ENCODE measurements at places on chromosomes 3 and 15.

DNA sequence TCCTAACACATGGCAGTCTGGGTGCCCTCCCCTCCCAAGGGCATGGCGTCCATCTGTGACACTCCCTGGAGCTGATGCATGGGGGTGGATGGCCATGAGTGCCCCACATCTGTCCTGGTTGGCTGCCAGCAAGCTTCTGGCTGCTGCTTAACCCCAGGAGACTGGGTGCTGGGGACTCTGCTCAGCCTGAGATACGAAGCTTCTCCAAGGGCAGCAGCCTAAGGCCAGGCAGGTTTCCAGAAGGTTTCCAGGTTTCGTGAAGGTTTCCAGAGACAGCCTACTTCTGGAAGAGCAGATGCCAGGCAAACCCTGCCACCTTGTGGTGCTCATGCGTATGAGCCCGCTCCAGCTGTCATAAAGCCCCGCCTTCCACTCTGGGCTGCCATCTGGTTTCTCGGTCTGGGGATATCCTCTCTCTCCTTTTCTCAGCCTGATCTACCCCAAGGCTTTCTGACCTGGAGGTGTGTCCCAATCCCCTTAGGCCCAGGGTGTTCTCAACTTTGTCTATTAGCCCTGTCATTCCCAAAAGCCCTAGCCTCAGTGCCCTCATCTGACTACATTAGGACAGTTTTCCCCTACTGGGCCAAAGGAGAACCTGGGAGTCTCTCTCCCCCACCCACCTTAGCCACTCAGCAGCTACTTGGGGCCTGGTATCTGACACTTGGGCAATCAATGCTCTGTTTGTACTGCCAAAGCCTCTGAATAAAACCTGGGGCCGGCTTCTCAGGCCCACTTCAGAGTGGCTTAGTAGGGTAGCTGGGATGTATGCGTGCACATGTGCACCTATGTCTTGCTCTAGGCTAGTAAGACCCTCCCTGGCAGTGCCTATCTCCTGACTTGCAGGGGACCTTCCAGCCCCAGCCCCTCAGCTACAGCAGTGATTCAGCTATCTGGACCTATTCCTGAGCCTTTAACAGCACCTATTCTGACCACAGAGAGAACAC lies 12.0 kb downstream of the MRPL46 start:
- peak; percentile 17 for DNase-seq

- DNase-seq = no peak
Measured at GRCh38 chr3:16272588-16272987, 7.6 kb downstream of the OXNAD1 start.

GRCh38 chr3:158159714-158160113 lies 49.8 kb downstream of the RSRC1 start:
- DNase-seq = no peak

- DNase-seq = no peak
Measured at GRCh38 chr15:50064673-50065072, 54.4 kb downstream of the ATP8B4 start.

GRCh38 chr15:28122038-28122949 lies 23.2 kb upstream of the OCA2 start:
- no peak for DNase-seq

- DNase-seq = no peak
Measured at GRCh38 chr3:154872696-154873095, 207.4 kb upstream of the MME start.

DNA sequence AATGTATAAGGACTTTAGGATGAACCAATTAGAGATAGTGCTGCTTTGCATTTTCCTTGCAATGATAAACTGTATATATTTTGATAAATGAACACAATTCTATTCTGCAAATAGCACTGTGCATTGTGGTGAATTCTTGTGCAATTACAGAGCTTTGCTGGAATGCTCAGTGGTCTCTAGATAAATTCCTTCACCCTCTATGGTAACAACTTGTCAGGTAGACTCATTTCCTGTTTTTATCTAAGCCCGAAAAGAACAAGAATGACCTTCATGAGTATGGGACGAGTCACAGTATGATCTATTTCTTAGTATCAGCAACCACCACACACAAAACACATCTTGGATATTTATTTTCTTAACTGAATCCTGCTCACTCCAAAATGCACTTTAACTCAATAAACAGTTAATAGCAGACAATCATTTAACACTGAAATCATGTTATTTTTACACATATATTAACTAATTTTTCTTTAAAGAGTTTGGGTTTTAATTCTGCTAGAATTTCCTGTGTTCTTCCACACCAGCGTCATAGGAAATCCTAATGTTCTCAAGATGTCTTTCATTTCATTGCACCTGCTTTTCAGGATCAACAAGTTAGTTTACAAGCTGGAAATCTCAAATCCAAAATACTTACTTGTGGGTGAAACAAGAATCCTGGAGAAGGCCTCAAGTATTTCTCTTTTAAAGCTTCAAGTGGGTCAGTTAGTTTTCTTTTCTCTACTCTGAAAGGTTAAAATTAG lies 551.2 kb downstream of the MECOM start:
- DNase-seq = peak; percentile 46

DNA sequence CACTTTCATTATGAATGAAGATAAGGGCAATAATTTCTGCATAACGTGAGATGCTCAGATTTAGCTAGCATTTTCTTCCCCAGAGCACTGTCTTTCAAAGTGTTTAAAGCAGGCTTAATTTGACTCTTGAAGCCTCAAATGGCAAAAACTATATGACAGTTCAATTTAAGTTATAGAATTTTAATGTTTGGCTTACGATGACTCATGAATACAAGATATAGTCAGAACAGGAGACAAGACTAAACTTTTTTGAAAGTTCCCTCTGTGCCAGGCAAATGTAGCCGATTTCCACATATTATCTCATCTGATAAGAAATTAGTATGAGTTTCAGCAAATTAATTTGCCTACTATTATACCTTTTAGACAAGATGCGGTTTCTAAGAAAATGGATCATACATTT lies 19.6 kb downstream of the ABI3BP start:
- DNase-seq = no peak

DNA sequence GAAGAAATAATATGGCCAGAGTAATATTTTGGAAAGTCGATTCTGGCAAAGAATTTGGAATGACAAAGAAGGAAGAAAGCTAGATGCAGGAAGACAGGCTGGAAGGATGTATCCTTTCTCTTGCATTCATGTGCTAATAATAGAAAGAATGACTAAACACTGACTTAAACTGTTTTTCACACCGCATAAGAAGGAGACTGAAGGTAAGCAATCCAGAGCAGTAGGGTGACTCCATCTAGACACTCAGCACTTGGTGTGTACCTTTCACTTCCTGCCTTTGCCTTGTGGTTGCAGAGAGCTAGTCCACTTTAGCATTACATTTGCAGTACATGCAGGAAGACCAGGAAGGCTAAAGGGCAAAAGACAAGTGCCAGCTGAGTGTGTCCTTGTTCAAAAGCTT lies 234.6 kb downstream of the RBMS3 start:
- peak; percentile 12 for DNase-seq

GRCh38 chr15:48440084-48440483 lies 108.9 kb downstream of the DUT start:
- peak; percentile 85 for DNase-seq

Data from AG04449 (cell line).